COLO829 (cell line): ENCODE measurements at places on chromosomes 7 and 10.

GRCh38 chr10:80321183-80321582, 31.7 kb upstream of the MAT1A start:
- no peak for DNase-seq

- DNase-seq: no peak
Measured at GRCh38 chr10:91354166-91355075, 55.7 kb upstream of the HECTD2 start.

DNA sequence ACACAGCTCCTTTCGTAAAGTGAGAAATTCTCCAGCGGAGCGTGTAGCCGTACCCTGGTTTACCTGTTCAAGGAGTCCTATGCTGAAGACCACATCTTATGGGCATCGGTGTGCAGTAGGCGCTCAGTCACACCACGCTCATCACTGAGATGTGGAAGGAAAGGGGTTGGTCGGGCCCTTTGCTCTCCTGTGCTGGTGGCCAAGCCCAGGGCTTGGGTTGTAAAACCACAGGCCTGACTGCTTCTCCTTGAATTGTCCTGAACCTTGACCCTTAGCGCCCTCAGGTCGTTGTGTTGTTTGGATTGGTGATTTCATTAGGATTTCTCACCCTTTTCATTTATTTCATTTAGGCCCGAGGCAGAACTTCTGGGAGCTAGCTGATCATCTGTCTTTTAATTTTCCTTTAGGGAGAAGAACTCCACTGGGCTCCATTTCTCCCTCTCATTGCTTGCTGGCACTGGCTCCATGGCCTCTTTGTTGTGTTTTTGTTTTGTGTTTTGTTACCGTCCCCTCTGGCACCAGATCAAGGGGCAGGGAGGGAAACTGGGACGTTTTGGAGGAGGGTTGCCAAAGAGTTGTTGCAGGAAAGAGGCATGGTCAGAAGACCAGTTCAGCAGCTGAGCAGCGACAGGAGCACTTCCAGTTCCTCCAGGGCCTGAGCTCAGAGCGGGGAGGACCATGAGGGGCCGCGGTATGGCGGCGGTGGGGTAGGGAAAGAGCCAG, 511.4 kb upstream of the GALNT17 start:
- no peak for DNase-seq

DNA sequence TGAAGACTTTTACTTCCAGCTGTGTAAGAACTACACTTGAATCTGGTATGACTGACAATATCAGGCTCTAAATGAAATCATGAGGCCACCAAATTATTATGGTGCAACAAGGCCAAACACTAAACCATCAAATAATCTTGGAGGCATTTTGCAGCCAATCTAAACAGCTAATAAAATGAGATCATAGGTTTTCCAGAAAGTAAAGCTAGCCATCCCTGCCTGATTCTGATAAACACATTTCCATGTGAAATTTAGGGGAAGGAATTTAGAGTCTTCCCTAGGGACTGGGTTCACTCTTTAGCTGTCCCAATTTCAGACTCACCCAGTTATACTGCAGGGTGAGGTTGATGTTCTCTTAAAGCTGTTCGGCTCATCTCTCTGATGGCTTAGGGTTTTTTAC, 190.3 kb upstream of the TMEM196 start:
- DNase-seq: no peak

- DNase-seq: no peak
Measured at GRCh38 chr10:12055732-12056131, 13.0 kb upstream of the DHTKD1 start.

GRCh38 chr10:58608826-58609531, 96.3 kb downstream of the BICC1 start:
- DNase-seq: no peak

DNA sequence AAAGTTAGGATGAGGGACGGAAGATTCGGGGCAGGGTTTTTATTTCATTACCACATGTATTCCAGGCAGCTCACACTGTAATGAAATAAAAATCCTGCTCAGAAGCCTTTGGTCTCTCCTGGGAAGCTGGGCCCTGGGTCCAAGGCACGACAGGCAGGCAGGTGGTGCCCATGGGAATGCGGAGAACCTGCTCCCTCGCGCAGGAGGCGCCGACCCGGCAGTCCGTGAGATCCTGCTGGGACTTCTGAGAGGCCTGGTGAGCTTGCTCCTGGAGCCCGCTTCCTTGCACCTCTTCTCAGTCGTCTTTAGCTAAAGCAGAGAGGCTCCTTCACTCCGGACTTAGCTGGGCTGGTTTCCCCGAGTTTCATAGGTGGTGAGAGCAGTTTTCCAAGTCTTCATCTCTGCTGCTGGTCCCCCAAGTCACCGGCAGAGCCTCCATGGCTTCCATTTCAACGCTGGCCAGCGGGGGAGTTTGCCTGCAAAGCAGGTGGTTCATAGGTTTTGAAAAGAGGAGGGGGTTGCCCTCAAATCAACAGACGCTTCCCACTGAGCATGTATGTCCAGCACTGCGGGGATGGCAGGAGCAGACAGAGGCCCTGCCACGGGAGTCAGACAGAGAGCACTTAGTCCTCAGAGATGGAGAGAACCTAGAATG, 24.5 kb downstream of the IL15RA start:
- DNase-seq: no peak

DNA sequence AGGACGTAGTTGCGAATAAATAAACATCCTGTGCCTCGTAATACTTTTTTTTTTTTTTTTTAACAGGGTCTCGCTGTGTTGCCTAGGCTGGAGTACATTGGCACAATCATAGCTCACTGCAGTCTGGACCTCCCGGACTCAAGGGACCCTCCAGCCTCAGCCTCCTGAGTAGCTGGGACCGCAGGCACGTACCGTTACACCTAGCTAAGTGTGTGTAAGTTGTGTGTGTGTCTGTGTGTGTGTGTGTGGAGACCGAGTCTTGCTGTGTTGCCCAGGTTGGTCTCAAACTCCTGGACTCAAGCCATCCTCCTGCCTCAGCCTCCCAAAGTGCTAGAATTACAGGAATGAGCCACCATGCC, 573 bp upstream of the PON2 start:
- no peak for DNase-seq
